ENCODE measurements at places on chromosomes 5 and 9.

DNA sequence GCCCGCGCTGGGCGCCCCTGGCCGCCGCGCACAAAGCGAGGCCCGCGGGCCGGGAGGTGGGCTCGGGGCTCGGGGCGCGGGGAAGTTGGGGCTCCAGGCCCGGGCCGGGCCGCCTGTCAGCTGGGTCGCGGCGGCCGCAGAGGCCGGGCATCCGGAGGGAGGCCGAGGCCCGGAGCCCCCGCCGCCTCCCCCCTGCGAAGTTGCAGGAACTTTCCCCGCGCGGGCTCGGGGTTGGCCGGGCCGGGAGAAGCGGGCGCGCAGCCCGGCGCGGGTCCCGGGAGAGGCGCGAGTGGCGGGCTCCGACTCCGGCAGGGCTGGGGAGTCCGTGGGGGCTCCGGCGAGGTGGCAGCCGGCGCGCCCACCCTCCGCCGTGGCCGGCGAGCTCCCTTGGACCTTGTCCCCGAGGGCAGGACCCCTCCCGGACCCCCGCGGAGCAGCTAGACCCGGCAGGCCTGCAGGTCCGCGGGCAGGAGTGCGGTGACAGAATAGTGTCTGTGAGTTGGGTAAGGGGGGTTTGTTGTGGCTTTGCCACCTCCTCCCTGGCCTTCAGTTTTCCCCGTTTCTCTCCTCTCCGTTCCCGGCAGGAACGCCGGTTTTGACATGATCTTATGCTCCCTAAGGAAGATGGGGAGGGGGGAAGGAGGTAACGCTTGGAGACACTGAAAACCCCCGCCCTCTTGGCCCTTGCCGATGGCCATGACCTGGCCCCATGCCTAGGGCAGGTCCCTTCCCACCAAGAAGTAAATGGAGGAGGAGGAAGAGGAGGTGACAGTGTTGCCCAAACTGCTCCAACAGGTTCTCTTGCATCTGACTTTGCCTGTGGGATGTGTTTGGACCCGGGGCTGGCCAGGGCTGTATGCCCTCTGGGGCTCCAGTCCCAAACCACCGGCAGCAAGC is 942 bp downstream of the PHF2 start:
- DNase-seq: no peak

- peak; percentile 84 for DNase-seq
Measured at GRCh38 chr5:62284946-62285891, 20.8 kb upstream of the KIF2A start.

DNA sequence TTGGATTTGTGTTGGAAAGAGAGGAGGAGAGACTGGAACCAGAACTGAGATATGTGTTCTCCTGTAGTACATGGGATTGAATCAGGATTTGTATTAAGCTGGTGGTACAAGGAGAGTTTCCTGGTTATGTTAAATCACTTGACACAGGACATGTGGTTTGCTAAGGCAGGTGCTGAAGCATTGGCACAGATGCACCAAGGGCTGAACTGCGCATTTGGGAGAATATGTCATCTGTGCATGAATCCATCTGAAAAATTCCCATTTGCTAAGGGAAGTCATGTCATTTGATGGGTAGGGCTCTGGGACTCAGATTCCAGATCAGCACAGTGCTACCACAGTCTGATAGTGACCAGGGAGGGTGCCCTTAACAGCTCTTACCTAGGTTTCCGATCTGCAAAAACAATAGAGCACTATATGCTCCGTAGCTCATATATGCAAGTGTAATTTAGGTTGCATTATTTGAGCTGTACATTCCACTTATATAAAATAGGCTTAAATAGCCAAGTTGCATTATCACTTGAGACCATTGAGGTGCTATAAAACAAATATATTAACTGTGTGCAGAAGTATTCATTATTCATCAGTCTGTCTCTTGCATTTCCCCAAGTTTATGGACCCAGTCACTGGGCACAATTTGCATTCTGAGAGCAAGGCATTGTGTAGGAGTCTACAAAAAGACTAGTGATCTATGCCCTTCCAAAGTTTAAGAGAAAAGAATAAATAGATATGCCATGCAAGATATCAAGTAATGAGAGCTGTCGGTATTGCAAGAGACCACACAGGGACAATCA is 55.2 kb downstream of the ADAMTS16 start:
- no peak for DNase-seq

GRCh38 chr5:82295144-82295543 is 17.0 kb upstream of the RPS23 start:
- DNase-seq: no peak

DNA sequence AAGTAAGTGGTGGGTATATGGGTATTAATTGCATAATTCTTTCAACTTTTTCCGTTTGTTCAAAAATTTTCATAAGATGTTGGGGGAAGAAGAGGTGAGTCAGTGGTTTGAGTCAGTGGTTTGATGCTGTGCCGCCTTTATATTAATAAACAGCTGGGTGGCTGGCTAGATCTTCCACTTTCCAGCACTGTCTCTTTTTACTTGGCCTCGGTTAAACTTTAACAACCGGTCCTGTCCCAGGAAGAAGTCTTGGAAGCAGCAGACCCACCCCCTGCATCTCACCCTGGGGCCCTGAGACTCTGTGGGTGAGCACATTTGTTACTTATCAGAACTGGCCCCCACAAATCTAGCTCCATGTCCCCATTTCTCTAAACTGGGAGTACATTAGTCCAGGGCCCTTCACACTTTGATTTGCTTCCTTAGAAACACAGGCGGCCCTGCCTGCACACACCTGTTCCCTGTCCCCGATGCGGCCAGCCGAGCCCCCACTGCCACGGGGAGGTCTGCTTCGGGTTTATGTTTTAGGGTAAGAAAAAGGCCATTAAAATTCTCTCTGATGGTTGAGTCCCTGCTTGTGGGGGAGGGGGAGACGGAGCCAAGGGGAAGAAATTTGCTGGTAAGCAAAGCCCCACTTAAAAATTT is 90.7 kb downstream of the PTCH1 start:
- DNase-seq: no peak

DNA sequence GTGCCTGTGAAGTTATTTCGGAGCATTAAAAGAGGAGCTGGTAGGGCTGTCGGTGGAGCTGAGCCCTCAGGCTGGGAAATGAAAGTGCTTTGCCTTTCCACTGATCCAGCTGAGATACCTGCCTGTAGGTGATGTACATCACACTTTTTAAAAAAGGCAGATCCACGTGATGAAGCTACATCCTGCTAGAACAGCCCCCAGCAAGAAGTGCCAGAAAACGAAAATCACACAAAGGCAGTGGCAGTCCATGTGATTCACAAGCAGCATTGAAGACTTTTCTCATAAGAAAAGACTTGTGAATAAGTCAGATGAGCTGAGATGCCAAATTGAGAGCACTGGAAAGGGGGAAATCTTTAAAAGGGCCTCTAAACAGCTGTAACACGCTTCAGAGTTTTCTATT is 765.1 kb downstream of the PTPRD start:
- no peak for DNase-seq

GRCh38 chr9:88065619-88066018 is 72.7 kb downstream of the SPATA31C2 start:
- no peak for DNase-seq

DNA sequence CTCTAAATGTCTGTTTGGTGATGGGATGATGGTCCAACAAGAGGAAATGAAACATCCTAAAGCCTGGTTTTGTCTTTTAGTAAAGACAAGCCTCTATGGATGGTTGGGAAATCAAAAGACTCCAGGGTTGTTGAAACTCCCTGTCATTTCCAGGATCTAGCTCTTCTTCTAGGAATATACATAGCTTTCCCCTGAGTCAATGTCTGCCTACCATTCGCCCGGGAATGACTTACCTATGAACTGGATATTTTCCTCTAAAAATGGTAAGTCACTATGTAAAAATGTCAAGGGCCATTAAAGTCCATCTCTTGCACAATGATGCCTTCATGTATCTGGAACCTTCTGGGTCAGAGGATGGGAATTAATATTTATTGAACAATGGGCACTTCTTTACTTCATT is 11.1 kb upstream of the KIF12 start:
- no peak for DNase-seq

- no peak for DNase-seq
Measured at GRCh38 chr9:84122572-84122971, 142.0 kb downstream of the RMI1 start.

GRCh38 chr9:134026581-134026980 is 1.3 kb downstream of the BRD3OS start:
- no peak for DNase-seq

- no peak for DNase-seq
Measured at GRCh38 chr5:91401175-91401574, 18.1 kb upstream of the ARRDC3 start.

GRCh38 chr9:29844251-29844650 is 2271.0 kb upstream of the C9orf72 start:
- DNase-seq: no peak

GRCh38 chr5:39341896-39342295 is 22.4 kb downstream of the C9 start:
- no peak for DNase-seq

DNA sequence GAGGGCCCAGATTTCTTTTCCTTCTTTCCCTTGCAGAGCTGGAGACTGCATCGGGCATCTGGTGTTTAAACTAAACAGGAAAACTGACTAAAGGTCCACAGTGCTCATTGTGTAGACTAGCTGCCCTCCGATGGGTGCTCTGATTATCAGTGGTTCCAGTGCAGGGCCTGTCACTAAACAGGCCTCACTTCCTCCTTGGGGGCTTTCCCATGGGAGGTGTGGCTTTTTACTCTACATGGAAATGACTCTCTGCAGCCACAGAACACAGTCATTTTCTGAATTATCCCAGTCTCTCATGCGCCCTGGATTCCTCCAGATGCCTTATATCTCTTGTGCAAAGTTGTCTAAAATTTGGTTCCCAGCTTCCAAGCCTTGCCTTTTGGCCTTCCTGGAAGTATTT is 199.2 kb downstream of the TRIO start:
- DNase-seq: no peak

GRCh38 chr9:35706951-35707350 is 17.2 kb upstream of the TPM2 start:
- no peak for DNase-seq

GRCh38 chr9:112142420-112142819 is 32.7 kb downstream of the SUSD1 start:
- no peak for DNase-seq

DNA sequence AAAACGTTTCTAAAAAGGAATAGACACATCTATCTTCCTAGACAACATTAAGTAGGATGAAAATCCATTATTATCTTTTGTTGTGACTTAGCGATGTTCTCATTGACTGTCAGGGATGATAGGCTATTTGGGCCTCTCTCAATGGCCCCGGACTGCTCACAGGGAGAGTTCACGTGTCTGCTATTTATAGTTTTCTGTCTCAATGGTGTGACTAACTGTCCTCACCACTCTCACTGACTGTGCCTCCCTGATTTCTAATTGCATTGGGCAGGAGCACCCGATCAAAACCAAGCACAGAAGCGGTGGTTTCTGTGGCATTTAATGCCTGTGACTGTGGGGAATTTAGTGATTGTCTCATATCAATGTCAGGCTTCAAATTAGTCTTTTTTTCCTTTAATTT is 286.7 kb upstream of the KLF9 start:
- DNase-seq: no peak

DNA sequence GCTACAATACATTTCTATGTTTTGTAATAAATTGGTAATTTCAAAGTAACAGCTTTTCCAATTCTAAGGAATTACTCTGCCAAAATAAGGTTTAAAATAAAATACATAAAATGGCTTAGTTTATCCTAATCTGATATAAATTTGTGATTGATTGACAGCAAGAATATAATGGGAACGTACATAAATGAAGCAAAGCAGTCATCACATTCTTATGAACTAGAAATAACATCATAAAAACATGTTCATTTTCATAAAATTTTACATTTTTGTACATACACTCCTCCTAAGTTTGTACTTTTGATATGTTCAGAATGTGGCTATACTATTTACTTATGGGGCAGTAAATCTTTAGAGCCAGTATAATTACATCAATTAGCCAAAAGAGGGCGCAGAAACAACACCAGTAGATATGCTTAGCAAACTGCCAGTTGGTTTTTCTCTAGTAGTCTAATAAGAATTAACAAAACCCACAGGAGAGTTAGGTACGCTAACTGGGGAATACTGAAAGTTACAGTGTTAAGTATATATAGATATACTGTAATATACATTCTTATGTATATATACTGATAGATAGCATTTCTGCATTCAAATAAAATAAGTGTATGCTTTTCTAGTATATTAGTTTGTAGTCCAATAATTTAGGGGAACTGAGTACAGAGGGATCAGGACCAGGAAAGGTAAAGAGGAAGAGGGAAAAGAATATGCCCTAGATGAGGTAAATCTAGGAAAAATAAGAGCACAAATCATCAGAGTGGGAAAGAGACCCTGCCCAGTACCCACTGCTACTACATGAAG is 76.8 kb downstream of the ZDHHC21 start:
- DNase-seq: no peak

DNA sequence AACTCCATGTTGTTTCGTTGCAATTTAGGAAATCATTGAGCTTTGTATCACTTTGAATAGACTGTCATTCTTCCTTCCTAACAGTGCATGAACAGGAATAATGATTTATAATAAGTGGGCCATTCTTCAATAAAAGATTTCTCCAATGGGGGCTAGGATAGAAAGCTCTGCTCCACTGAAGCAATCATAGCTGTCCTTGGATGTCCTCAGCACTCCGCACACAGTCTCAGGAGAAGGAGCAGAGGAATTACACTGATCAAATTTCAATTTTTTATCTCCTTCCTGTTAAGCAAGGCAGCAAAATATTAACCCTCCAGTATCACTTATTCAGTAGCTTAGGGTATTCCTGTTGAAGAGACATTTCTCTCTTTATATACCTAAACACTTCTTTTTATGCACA is 532.7 kb upstream of the ST8SIA4 start:
- DNase-seq: no peak

GRCh38 chr5:54672871-54673270 is 155.3 kb downstream of the SNX18 start:
- DNase-seq: no peak

GRCh38 chr9:116516456-116516855 is 170.6 kb upstream of the TRIM32 start:
- no peak for DNase-seq

- DNase-seq: no peak
Measured at GRCh38 chr9:71928806-71929205, 17.4 kb downstream of the C9orf85 start.

DNA sequence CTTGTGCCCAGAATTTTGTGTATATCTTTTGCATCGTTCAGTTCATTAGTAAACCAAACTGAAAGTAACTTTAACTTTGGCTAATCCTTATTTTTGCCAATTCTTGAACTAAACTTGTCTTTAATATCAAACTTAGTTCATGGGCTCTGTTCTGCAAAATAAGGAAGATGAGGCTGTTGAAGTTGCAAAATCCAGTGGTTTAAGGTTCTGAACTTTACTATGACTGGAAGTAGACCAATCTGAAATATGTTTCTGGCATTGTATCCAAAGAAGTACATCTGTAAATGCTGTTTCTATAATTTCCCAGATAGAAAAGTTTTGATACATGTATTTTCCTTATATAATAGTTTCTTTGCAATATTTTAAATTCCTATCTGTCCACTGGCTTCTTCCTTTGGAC is 238.1 kb downstream of the CETN3 start:
- DNase-seq: no peak

GRCh38 chr9:134652291-134653225 is 11.0 kb downstream of the COL5A1 start:
- DNase-seq: no peak

DNA sequence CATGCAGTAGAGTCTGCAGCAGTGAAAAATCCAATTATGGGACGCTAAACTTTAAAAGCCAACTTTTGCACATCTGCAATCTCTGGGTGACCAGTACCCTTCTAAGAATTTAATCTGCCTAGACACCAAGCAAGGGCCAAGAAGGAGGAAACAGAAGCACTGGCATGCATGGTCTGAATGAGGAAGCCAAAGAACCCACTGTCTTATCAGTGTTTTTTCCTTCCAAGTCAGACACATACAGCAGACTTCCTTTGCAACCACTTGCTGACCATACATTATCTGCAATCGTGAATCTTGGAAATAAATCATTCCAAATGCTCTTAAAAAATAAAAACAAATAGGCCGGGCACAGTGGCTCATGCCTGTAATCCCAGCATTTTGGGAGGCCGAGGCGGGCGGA is 65.9 kb downstream of the DEPDC1B start:
- DNase-seq: no peak
